Cardiac septum (tissue), 1 donor: ENCODE measurements at places on chromosomes 7 and 10. TPM values are rescaled to one million over a fixed set of nuclear protein-coding genes. Genes with fewer than 3 reads are reported as not detected.

ITIH2 gene
- total RNA-seq = not detected

SSC4D gene
- total RNA-seq = 0.51 TPM

RSBN1L gene
- total RNA-seq = 9.4 TPM

CASP7 gene
- total RNA-seq = 5.9 TPM

TWNK gene
- total RNA-seq = 5.2 TPM

TAS2R41 gene
- not detected for total RNA-seq

DNA sequence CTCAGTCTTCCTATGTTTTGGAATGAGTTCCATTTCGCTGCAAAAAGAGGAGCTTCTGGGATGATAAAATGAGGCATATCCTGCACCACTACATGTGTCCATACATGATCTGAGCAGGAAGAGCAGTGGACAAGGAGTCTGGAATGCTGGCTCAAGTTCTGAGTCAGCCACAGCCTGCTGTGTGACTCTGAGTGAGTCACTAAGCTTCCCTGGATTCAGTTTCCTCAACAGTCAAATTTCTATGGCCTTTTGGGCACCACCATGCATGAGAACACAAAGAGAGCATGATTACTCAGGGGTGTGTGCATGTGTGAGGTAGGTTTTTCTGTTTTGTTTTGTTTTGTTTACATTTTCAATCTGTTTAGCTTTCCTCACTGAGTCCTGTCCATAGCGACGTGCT lies 254.6 kb downstream of the ANKRD30A start:
- DNase-seq = no peak

DNA sequence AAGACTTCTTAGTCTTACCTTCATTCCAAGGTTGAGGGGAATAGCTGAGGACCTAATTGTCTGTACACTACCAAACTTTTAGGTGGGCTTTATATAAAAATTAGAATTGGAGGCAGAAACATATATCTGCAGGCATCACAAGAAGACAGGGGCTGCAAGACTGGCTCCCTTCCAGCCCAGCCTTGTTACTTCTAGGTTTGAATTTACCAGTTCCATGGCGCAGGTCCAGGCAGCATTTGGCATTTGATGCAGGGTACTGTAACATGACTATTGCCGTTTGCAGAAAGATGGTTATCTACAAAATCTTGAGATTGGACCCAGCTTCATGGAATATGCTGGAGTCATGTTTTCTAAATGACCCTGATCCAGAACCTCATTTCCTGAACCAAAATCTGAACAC lies 105.4 kb upstream of the RHOBTB1 start:
- no peak for DNase-seq

- DNase-seq = no peak
Measured at GRCh38 chr10:96978621-96979154, 146.6 kb downstream of the LCOR start.

- DNase-seq = no peak
Measured at GRCh38 chr10:95266674-95267095, 24.1 kb downstream of the PDLIM1 start.

DNA sequence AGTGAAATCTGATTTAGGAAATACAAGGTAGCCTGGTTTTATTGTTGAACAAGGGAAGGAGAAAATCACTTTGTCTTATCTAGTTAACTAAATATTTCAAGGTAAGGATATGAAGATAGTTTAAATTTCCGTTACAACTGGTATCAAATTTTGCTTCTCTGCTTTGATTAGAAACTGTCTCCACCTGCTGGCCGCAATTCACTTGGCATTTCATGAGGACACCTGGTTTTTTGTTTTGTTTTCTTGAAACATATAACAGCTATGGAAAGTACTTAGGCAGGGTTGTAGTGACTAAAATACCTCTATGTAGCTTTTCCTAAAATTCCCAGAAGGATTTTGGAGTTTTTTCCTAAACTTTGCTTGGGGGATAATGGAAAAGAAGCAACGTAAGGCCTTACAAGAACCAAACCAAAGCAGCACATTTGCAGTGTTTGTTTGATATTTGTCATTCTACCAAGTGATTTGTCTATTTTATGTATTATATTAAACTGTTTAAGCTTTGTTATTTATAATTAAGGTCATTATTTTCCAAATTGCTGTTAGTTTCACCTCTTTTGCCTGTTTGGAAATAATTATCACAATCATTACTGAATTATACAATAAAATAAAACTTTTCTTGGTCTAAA lies 73.6 kb downstream of the AHCYL2 start:
- no peak for DNase-seq
